ENCODE measurements at places on chromosomes 2 and 18.

GRCh38 chr2:158394453-158394852, 62.1 kb downstream of the CCDC148 start:
- no peak for DNase-seq

DNA sequence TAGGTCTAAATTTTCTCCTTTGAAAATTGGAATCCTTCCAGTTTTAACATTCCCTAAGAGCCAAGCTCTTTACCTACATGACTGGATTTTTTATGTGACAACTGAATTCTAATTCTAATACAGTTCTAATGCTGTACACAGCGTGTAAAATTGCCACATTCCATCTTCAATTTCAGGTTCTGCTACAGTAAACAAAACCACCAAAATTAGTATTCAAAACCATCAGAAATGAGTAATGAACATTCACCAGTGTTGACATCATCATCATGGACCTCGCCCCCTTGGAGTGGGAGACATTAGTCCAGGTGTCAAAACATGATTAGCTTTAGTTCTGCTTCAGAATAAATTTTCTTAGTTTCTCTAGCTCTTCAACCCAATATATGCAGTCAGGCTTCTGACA, 133.6 kb downstream of the MBD2 start:
- DNase-seq: no peak

DNA sequence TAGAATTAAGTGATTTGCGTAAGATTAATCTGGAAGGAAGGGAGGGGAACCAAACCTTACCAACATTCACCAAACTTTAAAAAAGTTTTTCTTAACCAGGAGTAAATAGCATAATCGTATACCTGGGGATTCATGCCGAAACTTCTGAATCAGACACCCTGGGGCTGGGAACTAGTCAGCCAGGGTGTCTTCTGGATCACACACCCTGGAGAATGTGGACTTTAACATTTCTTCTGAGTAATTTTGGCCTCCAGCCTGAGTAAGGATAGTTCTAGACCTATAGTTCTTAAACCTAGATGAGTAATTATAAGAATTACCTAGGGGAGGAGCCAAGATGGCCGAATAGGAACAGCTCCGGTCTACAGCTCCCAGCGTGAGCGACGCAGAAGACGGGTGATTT, 44.1 kb upstream of the MEIS1 start:
- no peak for DNase-seq

DNA sequence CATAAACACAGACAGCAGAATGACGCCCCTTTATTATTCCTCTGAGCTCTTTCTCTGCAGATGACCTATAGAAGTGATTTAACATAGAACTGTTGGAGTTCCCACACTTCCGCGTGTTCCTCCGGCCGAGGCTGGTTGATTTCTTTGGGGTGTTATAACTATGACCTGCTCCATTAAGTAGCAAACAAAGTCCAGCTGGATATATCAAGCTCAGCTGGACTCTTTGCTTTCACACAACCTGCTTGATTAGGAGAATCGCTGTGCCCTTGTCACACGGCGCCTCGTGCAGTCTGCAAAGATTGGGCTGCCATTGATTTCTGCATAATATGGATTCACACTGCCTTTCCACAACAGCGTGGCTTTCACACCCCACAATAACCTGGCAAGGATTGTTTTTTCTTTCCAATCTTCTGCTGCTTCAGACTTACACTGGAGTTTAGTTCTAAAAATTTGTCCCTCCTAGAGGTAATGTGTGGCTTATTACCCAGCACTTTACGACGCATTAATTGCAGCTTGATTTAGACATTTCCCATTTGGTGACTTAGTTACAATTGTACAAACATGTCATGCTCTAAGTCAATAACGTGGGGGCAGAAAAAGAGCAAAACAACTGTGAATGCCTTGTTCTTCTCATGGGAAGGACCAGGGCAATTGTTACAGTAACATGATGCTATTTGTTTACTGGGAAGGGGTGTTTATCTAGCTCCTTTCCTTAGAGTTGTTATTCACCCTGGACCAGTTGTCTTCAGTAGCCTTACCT, 485.7 kb downstream of the TXNL1 start:
- no peak for DNase-seq

GRCh38 chr2:237440819-237441281, 26.9 kb upstream of the COL6A3 start:
- DNase-seq: peak; percentile 78

GRCh38 chr2:136770384-136770783, 5.0 kb downstream of the THSD7B start:
- no peak for DNase-seq

- DNase-seq: no peak
Observed at GRCh38 chr2:230874456-230874855, 9.7 kb downstream of the ITM2C start.

DNA sequence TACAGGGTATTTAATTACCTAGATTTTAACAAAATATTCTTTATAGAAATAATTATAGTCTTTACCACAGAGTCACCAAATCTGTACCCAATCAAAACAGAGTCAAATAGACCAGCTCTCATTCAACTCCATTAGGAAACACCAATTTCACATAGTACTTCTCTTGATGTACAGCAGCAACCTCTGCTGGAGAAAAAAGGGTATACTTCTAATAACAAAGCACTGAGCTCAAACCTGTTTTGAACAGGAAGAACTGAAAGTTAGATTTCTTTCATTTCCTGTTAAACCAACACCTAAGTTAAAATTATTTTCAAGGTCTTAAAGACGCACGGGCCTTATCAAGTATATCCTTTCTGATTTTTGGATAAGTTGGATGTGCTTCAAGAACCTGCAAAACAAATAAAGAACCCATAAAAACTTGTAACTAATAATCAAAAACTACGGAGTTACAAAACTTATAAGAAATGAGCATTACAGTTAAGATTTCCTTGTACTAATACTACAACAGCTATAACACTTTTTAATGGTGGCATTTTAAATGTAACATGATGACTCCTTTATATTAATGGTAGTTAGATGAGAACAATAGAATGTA, 79.0 kb downstream of the TTC21B start:
- DNase-seq: no peak

DNA sequence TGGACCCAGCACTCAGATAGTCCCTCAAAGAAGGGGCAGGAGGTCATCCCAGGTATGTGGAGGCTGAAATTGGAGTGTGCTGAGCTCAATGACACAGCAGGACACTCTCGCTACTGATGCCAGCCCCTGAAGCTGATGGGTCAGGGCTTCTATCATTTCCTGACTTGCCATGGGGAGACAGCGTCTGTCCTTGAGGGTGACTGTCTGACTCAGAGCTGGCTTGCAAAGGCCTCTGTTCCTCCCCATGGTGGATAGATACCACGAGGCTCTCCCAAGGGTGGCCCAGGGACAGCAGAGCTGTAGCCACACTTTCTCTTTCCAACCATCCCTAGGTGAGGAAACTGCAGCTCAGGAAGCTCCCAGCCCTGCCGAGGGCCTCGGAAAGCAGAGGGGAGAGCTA, 10.8 kb downstream of the ALPG start:
- no peak for DNase-seq

- DNase-seq: no peak
Observed at GRCh38 chr2:31401580-31401979, 13.0 kb downstream of the XDH start.

Measured in stimulated activated CD4-positive, alpha-beta T cell treated with anti-CD3 and anti-CD28 coated beads, Interleukin-15, amount 100 ng/mL, for 24 hours (primary cell).